ENCODE measurements at places on chromosomes 4 and X.
A peak's percentile ranks its signal among the peaks of the same experiment; 100 is the strongest.

DNA sequence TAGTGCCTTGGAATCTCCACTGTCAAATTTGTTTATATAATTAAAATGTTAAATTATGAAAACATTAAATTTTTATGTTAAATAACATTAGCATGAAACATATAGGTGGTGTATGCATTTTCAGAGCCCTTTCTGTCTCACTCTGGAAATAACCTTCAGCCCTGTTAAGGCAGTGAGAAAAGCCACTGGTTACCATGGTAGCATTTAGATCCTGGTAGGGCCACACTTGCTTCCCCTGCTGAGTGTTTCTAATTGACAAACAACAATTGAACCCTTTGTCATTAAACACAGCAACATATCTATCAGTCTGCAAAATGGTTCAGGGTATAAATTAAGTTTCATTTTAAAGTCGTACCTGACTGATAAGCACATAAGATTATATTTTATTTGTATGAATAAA is 63.5 kb downstream of the PDK3 start:
- no peak for DNase-seq

- DNase-seq, result no peak
These were observed 77.0 kb upstream of the STX18 start for GRCh38 chr4:4618847-4619246.

DNA sequence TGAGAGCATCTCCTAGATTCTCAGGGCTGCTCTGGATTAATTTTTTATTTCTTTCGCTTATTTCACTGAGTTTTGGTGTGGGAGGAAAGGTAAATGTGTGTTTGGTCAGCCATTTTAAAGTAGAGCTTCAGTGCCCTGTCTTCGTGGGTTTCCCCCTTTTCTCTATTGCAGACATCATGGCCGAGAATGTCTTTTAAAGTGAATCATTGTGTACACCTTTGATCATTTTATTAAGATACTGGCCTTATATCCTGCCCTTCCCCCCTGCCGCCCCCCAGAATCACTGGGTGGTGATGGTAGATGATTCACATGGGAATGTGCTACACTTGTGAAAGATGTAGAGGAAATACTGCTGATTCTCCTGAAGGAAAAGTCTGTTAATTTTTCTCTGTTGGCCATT is 23.8 kb downstream of the CDKL5 start:
- DNase-seq, result no peak

GRCh38 chr4:41541687-41542094 is 3.7 kb downstream of the LIMCH1 start:
- no peak for DNase-seq

- DNase-seq, result no peak
These were observed 409.2 kb downstream of the TLL1 start for GRCh38 chr4:166282081-166282770.

DNA sequence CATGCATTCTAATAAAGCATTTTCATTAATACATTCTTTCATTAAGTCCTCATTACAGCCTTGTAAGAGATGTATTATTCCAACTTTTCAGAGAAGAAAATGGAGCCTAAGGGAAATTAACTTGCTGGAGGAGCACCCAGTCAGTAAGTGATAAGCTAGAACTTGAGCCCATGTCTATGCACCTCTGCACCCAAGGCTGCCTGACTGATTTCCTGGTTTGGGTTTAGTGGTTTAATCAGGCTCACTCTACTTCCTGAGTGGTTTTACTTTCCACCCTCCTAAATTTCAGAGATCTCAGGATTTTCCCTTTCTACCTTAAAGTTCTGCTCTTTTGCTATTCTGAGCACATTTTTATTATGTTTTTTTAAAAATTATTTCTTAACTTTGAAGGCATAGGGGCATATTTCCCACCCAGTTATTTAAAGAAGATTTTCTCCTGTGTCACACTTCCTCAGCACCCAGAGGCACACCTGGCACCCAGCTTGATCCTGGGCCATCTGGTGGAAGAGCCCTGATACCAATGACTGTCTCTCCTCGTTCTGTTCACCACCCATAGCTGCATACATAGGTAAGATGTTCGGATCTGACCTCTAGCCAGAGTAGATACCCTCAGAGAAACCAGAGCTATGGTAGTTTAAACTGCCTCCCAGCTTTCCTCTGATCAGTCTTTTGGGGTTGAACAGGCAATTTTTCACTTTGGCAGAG is 10.4 kb downstream of the CORIN start:
- DNase-seq, result peak; percentile 49

GRCh38 chr4:101081695-101082369 is 265.5 kb downstream of the PPP3CA start:
- DNase-seq, result no peak

All from NB4 (cell line).